ENCODE measurements at places on chromosomes 5 and 9.

- no peak for DNase-seq
Observed at GRCh38 chr9:126819482-126819881, 14.6 kb downstream of the ZBTB43 start.

DNA sequence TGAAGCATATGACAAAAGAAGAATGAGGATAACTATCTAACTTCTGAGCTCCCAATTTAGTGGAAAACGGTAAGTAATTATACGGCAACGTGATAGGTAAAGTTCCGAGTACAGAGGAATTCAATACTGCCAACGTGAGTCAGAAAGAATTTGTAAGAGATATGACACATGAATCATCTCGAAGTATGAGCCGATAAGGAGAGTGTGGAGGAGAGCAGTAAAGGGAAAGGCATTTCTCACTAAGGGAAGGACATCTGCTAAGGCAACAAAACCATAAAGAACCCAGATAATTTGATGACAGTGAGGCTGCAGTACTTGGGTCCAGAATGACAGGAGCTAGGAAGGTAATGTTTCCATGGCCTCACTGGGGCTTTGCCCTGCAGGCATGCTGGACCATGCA is 11.0 kb downstream of the MPDZ start:
- no peak for DNase-seq

DNA sequence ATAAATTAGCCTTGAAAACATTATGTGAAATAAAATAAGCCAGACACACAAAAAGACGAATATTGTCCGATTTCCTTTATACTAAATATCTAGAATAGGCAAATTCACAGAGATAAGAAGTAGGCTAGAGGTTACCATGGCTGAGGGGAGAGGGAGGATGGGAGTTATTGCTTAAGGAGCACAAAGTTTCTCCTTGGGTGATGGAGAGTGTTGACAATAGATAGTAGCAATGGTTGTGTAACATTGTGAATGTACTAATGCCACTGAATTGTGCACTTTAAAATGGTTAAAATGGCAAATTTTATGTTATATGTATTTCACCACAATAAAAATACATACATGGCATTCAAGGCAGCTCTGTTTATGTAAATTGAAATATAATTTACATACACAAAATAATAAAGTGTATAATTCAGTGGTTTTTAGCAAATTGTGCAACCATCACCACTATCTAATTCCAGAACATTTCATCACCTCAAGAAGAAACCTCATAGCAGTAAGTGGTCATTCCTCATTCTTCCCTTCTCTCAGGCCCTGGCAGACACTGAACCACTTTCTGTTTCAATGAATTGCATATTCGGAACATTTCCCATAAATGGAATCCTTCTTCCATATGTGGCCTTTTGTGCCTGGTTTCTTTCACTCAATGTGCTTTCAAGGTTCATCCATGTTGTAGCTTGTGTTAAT is 59.2 kb downstream of the NDST1 start:
- DNase-seq: no peak

GRCh38 chr5:149724130-149724840 is 5.8 kb upstream of the PPARGC1B start:
- DNase-seq: no peak

DNA sequence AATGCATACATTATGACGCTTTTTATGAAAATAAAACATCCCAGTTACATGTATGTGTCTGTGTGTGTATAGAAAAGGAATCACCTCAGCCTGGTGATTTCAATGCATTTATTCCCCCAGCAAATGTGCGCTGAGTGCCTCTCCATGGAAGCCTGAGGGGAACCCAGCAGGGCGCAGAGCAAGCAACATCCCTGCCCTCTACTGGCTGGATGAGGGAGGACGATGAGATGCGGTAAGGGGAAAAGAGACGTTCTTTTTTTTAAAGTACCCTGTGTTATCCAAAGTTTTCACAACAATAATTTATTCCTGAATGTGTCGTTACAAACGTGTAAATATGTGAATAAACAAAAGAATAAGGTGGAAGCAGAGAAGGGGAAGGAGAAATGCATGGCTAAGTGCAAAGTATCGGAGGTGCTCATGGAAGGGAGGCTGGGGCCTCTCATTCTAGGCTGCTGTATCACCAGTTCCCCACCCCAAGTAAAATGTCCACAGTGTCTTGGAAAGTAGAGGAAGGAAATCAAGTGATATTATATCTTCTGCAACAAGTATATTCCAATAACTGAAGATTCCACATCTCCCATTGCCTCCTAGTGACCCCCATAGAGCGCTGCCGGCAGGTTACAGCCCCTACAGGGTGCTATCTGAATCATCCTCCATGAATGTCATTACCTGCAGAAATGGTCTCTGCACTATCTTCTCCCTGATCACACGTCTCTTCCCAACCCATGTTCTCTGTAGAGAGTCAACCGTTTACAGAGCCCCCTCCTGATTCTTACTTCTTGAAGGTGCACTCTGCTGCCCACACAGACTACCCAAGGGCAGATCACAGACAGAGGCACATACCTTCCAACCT is 13.0 kb upstream of the ABLIM3 start:
- no peak for DNase-seq

- no peak for DNase-seq
Observed at GRCh38 chr5:122155546-122155945, 26.2 kb downstream of the ZNF474 start.

GRCh38 chr5:95487880-95488279 is 66.9 kb downstream of the SKIC3 start:
- no peak for DNase-seq

- DNase-seq: no peak
Observed at GRCh38 chr5:109695005-109695926, 5.5 kb downstream of the MAN2A1 start.

DNA sequence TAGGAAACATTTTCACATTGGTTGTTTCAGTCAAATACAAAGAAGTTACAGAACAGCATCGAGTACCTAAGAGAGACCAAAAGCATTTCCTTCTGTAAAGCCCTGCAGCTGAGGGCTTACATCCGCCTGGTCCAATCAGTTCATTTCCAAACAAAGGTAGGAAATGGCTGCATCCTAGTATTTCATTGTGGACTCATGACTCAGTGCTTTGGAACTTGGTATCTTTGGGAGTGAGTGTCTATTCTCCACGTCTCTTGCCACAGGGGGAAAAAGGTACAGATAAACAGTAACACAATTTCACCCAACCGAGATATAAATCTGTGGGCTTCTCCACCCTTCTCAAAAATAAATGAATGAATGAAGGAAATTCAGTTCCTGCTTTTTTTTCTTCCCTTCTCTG is 75.4 kb downstream of the NFIB start:
- DNase-seq: no peak

DNA sequence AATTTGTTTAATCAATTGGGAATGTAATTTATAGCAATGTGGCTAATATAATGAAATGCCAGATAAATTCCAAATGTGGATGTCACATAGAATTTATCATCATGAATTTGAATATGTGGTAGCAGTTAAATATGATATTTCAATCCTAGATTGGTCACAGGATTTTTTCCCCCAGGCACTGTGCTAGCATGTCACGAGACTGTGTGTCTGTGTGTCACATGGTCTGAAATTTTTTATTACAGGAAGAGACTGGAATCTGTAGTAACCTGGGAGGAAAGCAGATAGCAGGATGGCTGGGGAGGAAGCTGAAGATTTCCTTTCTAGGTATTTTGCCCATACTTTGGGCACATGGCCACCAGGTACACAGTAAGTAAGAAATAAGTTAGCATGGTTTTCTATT is 35.4 kb upstream of the MSH3 start:
- no peak for DNase-seq

GRCh38 chr5:126948011-126948355 is 82.4 kb downstream of the MARCHF3 start:
- no peak for DNase-seq

DNA sequence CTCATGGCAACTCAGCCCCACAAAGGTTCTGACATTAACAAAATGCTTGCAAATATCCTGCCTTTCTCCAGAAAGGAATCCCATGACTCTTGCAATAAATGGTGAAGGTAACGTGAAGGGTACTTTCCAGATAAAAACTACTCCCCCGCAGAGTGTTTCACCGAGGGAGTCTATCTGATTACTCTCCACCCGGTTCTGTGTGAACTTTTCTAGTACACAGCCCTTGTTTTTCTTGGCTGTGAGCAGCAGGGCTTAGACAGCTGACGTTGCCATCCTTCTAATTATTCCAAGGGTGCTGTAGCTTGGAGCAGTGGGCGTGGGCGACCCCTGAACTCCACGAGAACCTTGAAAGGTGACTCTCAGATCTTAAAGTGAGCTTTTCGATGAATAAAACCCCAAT is 276.0 kb upstream of the IRX4 start:
- no peak for DNase-seq

DNA sequence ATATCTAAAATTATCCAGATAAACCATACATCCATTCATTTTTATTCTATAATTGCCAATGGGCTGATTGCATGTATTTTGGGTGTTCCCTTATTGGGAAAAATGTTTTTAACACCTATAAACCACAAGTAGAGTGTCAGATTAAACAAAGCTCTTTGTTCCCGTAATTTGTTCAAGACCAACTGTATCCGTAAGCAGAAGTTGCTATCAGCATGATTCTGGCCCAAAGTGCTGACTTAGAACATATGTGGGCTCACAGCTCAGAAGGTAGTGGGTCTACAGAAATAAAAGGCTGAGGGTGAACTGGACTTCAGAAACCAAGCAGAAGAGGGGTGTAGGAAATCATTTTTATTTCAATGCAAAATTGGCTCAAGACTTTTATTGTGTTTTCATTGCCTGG is 23.5 kb upstream of the IL7R start:
- DNase-seq: no peak

- no peak for DNase-seq
Observed at GRCh38 chr5:140220032-140220697, 45.2 kb downstream of the CYSTM1 start.
